KBM-7 (cell line): ENCODE measurements at places on chromosomes 5 and 9.

GRCh38 chr9:85536076-85536475, 205.7 kb downstream of the AGTPBP1 start:
- no peak for DNase-seq

DNA sequence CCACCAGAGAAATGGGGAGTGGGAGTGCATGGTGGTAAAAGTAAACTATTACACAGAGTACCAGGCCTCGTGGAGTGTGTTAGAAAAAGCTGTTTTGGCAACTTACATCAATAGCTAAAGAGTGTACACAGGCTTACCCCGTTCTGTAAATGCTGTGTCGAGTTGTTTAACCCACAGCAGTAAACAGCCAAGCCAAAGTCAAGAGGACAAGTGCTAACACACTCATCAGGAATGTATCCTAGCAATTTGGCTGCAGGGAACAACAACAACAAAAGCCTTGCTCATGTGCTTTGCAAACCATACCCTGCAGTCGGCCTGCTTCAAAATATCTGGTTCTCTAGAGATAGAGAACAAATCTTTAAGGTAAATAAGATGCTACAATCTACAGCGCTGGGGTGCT, 15.9 kb downstream of the DAP start:
- no peak for DNase-seq

- DNase-seq: no peak
Observed at GRCh38 chr5:96377597-96377996, 55.5 kb downstream of the PCSK1 start.

- DNase-seq: no peak
Observed at GRCh38 chr9:114072184-114073140, 5.6 kb downstream of the AMBP start.

DNA sequence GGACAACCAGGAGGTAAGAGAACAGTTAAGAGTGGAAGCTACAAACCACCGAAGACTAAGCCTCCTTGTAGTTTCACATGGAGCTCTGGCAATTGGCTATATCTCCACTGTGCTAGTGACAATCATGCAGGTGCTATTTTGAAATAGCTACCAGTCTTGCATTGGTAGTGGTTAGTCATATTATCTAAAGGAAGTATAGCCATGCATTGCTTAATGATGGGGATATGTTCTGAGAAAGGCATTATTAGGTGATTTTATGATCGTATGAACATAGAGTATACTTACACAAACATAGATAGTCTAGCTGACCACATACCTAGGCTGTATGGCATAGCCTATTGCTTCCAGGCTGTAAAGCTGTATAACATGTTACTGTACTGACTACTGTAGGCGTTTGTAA, 28.4 kb downstream of the HSDL2 start:
- no peak for DNase-seq

DNA sequence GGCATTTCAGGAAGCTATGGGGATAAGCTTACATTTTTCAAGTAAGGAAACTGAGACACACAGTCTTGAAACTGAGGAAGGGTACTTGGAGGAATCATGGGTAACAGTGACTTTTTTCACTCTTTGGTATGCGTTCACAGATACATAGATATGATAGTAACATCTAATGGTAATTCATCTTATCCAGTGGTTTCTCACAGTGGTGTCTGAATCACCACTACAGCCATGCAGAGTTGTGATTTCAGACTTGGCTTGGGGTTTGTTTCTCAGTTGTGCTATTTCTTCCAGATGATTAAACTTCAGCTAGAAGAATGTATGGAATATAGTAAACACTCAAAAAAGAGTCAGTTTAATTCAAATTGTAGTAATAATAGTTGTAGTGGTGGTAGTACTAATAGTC, 239.1 kb upstream of the NUDT12 start:
- DNase-seq: no peak

DNA sequence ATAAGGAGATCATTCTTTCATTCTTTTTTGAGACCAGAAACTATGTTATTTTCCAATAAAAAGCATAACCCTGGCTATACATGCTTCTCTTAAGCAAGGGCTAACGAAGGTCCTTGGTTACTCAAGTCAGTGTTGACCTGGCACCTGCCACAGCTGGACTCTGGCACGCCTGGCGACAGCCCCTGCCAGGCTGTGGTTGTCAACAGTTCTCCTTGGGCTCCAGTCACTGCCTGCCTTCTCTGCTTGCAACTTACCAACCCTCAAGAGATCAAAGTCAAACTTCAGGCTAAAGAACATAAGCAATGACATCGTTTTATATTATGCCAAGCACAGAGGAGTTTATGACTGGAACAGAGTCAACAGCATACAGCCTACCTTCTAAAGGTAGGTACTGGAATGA, 61.4 kb upstream of the TBC1D9B start:
- no peak for DNase-seq
